ENCODE measurements at places on chromosomes 7 and 10. TPM values are rescaled to one million over a fixed set of nuclear protein-coding genes. Genes with fewer than 3 reads are reported as not detected.

DNA sequence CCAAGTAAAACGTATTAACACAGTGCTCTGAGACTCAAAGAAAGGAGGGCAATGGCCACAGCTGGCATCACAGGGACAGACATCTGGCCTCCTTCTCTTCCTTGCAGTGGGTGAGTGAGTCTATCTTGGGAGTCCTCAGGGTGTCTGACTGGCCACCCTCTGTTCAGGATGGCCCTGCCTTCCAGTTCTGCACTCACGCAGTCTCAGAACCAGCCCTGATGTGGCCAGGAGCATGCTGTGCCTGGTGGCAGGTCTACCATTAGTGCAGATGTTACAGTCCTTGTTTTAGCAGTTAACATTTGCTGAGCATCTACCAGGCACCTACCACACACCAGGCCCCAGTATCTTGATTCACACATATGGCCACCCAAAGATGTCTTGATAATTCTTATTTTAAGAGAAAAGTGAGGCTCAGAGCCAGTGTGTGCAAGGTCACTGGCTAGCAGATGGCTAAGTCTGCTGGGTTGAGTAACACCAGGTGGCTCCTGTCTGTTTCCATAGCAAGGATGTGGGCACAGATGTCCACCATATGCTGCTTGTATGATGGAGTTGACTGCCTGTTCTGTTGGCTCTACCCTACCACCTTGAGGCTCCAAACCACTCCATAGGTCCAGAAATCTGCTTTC lies 23.2 kb upstream of the ARHGAP22 start:
- no peak for DNase-seq

DNA sequence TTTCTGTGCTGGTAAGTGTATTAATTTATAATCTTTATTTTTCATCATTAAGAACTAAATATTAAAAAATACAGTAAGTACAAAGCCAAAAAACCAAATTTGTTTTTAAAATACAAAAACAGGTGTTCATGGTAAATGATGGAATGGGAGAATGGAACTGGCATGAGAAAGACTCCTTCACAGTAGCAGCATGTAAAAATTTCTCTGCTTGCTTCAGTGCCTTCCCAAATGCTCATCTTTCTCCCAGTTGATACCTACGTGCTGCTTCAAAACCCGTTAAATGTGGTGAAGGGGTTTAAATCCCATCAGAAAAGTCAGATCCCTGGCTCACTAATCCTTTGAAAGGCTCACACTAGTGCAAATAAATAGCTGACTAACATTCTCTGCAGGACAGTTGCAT lies 4.2 kb downstream of the RNF133 start:
- DNase-seq: no peak

- no peak for DNase-seq
Measured at GRCh38 chr7:131897016-131897789, 340.8 kb upstream of the PODXL start.

GRCh38 chr7:47763063-47763974 lies 181.4 kb upstream of the TNS3 start:
- DNase-seq: no peak

GRCh38 chr7:155202106-155202871 lies 95.4 kb upstream of the INSIG1 start:
- DNase-seq: no peak

DNA sequence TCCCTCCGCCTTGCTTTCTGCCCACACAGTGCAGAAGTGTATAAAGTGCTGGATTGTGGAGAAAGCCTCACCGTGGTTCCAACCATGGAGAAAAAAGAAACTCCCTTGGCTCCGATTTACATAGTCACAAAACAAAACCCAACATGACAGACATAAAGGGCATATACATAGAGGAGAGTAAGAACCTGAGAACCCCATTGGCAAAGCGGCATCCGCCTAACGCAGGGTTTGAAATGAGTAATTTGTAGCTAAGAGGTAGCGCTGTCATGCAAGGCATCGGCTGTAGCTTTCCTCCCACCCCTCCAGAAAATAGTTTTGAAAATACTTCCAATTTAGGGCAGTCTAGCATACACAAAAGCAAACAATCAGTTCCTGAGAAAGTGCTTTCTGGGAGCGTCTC lies 126.0 kb upstream of the NRBF2 start:
- no peak for DNase-seq

GRCh38 chr10:35574924-35575352 lies 30.2 kb upstream of the GJD4 start:
- no peak for DNase-seq

GRCh38 chr10:21531164-21531563 lies 2.9 kb upstream of the MLLT10 start:
- no peak for DNase-seq

GRCh38 chr7:21939858-21940372 lies 5.8 kb downstream of the CDCA7L start:
- no peak for DNase-seq

DNA sequence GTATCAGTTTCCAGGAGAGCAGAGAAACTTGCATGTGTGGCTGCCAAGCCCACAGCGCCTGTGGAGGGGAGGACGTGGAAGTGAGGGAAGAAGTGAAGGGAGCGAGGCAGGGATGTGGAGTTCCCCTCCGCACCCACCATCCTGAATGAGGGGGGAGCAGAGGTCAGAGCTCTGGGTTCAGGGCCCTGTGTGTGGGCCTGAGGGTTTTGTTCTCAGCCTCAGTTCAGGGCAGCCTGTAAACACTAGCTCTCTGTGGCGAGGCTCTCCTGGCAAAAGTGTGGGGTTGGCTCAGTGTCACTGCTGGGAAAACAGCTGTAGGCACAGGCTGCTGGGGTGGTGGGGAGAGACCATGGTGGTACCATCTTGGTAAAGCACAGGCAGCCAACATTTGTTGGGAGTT lies 108.4 kb downstream of the C10orf105 start:
- no peak for DNase-seq

- no peak for DNase-seq
Measured at GRCh38 chr7:129643550-129644170, 32.1 kb downstream of the NRF1 start.

DNA sequence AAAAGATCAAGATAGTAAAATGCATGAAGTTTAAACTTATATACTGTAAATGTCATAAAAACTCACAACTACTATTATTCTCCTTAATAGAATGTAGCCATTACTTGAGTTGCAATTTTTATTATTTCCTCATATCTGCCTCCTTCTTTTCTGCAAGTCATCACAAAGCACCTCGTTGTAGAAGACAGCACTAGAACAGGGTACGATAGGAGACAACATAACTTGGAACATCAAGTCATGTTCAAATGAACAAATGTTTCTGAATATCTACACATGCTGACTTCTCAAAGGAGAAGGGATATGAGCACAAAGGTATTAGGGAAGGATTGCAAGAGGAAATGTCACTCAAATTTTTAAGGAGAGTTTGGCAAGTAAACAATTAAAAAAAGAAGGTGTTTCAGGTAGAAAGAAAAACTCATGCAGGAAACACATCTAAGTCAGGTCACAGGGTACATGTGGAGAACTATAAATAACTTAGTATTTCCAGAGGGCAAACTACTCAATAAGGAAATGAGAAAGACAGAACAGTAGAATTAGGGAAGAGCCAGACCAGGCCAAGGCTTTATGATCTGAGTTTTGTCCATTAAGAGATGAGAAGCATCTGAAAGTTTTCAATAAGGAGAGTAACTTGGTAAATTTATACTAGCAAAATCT lies 186.7 kb downstream of the CRPPA start:
- DNase-seq: no peak

- no peak for DNase-seq
Measured at GRCh38 chr7:81190997-81191768, 272.3 kb upstream of the SEMA3C start.

DNA sequence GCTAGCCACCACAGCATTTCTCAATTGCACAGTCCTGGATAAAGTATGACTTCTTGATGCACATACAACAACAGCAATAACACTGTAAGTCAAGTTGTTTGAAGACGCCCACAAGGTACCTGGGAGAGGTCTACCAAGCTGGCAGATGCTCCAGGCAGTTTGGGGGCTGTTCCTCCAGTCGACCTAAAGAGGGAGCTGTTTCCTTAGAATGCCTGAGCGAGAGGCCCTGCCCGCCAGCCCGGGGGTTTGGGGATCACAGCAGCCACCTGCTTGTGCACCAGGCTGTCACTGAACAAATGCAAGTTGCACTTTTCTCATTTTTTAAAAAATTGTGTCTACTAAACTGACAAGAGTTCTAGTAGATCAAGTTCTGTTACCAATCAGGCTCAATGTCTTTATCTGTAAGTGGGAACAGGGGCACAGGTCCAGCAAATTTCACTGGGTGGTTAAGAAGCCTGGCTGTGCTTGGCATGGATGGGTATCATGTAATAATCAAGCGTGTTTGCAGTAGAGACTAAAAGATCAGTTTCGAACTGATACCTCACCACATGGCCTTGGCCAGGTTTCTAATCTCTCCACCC lies 193.8 kb upstream of the ADO start:
- DNase-seq: no peak

DNA sequence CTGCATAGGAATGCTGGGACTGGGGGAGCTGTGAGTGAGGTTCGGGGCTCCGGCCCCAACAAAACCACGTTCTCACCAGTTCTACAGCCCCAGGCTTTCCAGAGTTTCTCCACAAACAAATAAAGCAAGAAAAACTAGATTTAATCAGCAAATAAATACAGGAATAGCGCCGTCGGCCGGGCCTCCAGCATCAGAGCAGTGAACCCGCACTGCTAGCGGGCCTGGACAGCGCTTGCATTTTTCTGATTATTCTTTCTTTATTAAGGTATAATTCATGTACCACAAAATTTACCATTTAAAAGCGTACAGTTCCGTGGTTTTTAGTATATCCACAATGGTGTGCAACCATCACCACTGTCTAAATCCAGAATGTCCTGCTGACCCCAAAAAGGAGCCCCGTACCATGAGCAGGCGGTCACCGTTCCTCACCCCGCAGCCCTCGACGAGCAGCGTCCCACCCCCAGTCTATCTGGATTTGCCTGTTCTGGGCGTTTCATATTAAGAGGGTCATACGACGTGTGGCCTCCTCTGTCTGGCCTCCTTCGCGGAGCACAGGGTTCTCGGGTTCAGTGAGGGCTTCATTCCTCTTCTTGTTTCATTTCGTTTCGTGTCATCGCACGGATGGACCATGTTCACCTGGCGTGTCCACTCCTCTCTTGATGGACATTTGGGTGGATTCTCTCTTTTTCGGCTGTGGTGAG lies 35.5 kb upstream of the FOXL3 start:
- no peak for DNase-seq

GRCh38 chr7:29620556-29620930 lies 56.9 kb downstream of the PRR15 start:
- no peak for DNase-seq

- no peak for DNase-seq
Measured at GRCh38 chr10:124160176-124160575, 66.8 kb upstream of the CHST15 start.

DNA sequence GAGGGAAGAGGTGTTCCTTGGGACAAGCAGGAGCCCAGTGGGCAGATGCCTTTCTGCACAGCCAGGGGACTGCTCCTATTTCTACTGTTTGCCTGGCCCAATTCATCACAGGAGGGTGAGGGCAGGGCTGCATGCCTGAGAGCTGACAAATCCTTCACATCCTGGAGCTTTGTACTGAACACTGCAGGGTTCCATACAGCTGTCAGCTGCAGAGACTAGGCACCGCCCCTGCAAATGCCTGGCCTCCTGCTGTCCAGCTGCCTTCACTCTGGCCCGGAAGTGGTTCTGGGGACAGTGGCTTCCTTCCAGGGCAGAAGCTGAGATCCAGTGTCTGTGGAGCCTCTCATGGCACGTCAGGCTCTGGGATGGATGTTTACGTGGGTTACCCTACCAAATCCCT lies 470.7 kb downstream of the DNAJB6 start:
- no peak for DNase-seq

DNA sequence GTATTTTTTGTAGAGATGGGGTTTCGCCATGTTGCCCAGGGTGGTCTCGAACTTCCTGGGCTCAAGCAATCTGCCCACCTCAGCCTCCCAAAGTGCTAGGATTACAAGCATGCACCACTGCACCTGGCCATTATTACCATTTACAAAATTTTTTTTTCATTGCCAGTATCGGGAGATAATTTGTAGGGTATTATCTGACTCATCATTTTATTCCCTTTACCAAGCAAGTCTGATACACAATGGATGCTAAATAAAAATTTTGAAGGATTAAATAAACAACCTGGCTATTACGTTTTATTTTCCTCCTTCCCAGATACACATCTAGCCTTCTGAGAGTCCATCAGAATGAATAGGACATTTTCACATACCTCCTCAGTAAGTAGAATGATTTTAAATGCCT lies 38.1 kb upstream of the CPN1 start:
- DNase-seq: no peak

DNA sequence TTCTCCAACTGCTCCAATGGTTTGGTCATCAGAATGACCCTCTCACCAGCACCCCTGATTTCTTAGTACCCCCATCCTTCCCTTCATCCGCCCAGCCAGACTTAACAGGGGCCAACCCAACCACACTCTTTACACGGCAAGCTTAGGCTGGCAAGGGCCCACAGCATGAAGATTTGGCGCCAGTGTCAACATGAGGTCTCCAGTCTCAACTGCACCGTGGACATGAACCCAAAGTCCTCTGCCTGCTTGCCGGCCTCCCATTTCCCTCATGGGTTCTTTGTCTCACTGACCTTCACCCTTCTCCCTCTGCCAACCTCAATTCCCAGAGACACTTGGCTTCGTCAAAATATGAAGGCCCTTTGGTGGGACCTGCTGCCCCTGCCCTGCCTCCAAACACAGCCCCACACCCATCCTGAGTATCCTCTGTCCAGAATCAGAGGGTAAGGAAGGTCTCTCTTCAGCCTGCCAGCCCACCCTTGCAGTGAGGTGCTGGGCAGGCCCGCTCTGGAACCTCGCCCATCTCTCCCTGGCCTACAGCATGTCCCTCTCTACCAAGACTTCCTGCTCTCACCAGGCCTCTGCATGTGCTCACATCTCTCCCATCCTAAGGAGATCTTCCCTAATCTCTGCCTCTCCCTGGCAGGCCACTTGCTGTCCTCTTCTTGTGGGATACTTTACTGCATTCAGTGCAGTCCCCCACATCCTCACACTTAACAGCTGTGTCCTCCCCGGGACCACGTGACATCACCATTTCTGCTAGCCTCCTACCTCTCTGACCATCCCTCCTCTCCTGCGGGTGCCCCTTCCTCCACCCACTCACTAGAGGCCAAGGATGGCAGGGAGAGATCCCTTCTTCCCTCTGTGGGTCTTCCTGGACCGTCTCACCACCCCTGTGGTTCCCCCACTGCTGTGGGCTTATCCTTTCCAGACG lies 91.7 kb upstream of the ZMIZ1 start:
- no peak for DNase-seq

- DNase-seq: no peak
Measured at GRCh38 chr7:78441737-78442136, 643.2 kb downstream of the PHTF2 start.

GRCh38 chr10:34689053-34689452 lies 126.0 kb downstream of the PARD3 start:
- DNase-seq: no peak

GRCh38 chr10:99369126-99369525 lies 40.0 kb downstream of the CNNM1 start:
- DNase-seq: no peak

The PDK4 gene
- 511 TPM for total RNA-seq

The AQP1 gene
- 685 TPM for total RNA-seq

The RAPGEF5 gene
- total RNA-seq: 163 TPM

The TACR2 gene
- 0.44 TPM for total RNA-seq

Data from omental fat pad (tissue), 4 donors.